Esophagus mucosa (tissue), 1 donor: ENCODE measurements at places on chromosomes 3 and 15. TPM values are rescaled to one million over a fixed set of nuclear protein-coding genes. Genes with fewer than 3 reads are reported as not detected.

DNA sequence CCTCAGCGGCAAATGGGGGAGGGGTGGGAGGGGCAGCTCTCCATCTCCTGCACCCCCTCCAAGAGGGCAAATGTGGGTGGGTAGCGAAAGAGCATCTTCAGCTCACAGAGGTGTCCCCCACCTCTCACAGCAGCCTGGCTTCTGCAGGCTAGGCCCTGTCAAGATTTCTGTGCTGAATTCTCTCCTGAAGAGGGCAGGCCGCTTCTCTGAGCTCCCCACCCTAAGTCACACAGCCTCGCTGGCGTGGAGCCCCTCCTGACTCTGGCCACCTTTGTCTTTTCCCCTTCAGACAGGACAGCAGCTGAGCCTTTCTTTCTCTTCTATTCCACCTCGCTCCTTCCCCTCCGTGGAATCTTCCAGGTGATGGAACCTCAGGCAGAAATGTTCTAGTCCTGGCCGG, 26.3 kb upstream of the ADAMTS7 start:
- ATAC-seq, result no peak

DNA sequence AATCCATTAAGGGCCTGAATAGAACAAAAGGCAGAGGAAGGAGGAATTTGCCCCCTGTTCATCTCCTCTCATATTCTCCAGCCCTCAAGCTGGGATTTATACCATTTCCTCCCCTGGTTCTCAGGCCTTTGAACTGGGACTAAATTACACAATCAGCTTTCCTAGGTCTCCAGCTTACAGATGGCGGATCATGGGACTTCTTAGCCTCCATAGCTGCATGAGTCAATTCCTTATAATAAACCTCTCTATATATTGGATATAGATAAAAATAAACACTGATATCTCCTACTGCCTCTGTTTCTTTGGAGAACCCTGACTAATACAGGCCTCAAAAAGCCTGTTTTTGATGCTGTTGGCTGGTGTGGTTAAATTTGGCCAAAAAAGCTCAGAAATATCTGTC, 84.5 kb upstream of the TMEM108 start:
- no peak for ATAC-seq

GRCh38 chr3:196115678-196116083, 33.8 kb upstream of the TFRC start:
- ATAC-seq, result no peak

GRCh38 chr15:89556413-89557262, 18.6 kb upstream of the TICRR start:
- ATAC-seq, result peak; percentile 79

DNA sequence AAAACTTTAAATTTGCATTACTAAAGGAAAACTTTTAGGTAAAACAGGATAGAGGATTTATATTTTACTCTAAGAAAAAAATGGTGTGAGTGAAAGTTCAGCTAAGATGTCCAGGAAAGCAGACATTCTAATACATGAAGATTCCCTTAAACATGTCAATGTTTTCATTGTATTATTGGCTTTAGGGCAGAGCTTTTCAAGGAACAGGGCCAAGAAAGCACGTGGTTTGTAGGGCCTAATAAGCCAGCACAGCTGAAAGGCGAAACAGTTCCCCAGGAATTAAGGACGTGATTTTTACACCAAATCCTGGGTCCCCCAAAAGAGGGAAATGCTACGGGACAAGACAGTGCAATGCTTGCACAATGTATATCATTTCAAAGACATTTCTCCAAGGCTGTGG, 48.6 kb upstream of the MKRN3 start:
- ATAC-seq, result no peak

GRCh38 chr3:107461721-107462120, 61.0 kb upstream of the BBX start:
- ATAC-seq, result no peak

- ATAC-seq, result no peak
These were observed 50.2 kb downstream of the ATP11B start for GRCh38 chr3:182843478-182843877.

GRCh38 chr3:158936530-158937113, 134.8 kb downstream of the MFSD1 start:
- ATAC-seq, result no peak

DNA sequence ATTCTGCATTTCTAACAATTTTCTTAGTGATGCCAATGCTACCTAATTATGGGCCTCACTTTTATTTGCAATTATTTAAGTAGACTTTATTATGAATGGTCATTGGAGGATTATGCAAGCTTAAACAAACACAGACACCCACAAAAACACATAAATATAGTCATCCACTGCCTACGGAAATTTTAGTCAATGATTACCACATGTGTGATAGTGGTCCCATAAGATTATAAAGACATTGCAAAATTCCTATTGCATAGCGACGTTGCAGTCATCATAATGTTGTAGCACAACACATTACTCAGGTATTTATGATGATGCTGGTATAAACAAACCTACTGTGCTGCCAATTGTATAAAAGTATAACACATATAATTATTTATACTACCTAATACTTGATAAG, 247.8 kb upstream of the ALCAM start:
- ATAC-seq, result no peak

- ATAC-seq, result no peak
These were observed 16.1 kb upstream of the ATP8B4 start for GRCh38 chr15:50135031-50135551.

DNA sequence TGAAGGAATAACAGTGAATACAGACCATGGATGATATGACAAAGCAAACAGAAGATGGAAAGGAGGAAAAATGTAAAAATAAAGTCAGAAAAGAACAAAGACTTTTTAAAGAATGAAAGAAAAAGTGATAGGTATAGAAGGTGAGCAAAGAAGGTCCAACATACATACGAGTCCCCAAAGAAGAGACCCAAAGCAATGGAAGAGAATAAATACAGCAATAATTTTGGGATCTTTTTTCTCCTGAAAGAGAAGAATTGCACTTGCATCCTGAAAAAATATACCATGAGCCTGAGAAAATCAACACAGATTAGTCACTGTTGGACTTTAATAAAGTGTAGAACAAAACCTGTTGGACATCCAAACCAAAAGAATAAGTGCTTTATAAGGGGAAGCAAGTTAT, 85.3 kb upstream of the SLC6A1 start:
- ATAC-seq, result no peak

- ATAC-seq, result no peak
These were observed 31.7 kb upstream of the SYNM start for GRCh38 chr15:99073008-99073717.

DNA sequence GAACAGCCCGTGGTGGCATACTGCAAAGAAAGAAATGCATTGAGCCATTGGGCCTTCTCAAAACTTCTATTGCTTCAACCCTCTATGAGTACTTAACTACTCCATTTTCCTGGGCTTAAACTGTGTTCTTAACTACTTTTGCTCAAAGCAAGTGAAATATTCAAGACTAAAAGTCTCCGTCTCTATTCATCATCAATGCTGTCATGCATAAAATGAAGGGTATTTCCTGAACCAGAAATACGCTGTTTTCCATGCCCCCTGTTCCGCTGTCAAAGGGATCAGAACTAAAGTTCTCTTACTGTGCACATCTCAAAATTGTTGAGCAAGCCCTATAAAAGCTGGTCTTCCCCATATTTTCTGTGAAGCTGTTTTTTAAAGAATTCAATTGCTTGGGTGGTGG, 20.3 kb downstream of the SIAH2 start:
- ATAC-seq, result no peak

- ATAC-seq, result no peak
These were observed 218.2 kb downstream of the BCHE start for GRCh38 chr3:165619069-165619468.

- peak; percentile 63 for ATAC-seq
These were observed 97.3 kb downstream of the SLCO3A1 start for GRCh38 chr15:91950631-91951329.

DNA sequence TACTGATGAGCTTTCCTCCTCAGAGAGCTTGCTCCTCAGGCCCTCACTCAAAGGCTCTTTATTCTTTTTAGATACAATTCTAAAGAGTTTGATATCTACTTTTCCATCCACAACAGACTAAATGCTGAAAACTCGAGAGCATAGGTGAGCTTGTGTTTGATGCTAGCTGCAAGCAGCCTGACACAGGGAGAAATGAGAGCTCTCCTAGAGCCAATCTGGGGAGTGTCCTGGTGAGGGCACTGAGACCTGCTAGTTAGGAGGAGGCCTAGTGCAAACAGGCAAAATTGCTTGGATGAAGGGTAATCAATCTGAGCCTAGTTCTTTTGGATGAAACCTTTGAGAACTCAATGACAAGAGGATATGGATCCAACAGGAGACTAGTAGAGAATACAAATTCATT, 300.8 kb downstream of the ZBTB20 start:
- no peak for ATAC-seq

DNA sequence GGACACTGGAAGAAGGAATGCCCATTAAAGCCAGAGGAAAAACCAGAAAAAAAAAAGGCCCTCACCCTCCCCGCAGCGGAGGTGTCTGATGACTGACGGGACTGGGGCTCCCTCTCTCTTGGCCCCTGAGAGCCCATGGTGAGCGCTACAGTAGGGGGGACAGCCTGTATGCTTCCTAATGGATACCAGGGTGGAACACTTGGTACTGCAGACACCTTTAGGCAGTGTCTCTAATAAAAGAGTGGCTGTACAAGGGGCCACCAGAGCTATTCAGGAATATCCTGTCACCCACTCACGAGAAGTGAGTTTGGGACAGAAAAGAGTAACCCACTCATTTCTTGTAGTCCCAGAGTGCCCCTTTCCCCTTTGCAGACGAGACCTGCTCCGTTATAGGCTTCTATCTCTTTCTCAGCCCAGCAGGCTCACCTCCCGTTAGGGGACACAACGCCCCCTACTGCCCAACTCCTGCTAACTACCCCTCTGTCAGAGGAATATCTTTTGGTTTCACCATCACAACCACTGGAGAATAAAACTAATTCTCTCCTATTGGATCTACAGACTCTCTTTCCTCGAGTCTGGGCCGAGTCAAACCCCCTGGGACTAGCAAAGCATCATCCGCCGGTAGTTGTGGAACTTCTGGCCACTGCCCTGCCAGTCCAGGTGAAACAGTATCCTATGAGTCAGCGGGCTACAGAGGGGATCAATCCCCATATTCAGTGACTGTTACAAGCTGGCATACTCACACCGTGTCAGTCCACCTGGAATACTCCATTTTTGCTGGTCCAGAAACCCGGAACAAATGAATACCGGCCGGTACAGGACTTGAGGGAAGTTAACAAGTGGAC, 40.8 kb downstream of the ZBTB11 start:
- peak; percentile 77 for ATAC-seq

- ATAC-seq, result no peak
These were observed 552.4 kb upstream of the CCDC54 start for GRCh38 chr3:106824856-106825255.

DNA sequence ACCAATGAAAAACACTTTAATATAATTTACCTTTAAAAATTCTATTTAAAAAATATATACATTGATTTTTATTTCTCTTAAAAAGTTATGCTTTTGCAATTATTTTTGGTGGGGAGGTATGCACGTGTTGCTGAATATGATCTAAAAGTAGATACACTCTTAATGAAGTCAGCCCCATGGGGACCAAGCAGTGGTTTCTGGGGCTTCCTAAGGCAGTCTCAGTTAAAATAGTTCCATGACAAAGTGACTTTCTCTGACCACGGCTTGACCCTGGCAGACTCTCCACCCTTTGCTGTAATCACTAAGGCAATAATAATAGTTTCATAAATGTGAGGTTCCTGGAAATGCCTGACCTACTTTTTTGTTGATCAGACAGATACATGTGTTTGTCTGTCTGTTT, 50.4 kb downstream of the CCR4 start:
- ATAC-seq, result no peak

- ATAC-seq, result no peak
These were observed 60.5 kb upstream of the ULK4 start for GRCh38 chr3:42022355-42022754.

DNA sequence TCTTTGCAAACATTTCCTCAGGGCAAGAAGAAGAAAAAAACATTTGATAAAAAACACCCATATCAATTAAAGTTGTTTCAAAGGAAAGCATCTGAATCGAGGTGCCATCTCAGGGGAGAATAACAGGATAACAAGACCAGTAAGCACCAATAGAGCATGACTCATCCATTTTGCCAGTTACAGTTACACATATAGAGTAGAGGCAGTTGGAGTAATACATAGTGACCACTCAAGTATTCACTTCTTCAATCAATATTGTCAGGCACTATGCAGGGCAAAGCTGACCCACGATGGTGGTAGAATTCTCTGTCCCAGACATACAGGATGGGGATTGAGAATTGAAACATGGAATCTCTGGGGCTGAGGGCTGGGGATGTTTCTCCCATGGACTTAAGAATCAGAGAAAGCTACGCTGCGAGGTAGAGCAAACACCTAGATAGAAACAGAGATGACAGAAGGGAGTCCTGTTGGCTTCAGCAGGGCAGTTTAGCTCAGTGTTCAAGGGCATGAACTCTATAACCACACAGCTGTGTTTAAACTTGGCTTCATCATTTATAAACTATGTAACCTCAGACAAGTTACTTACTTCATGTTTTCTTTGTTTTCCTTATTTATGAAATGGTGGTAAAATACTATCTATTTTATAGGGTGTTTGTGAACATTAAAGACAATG, 186.4 kb upstream of the NANOGP8 start:
- no peak for ATAC-seq

GRCh38 chr3:167675848-167676247, 22.1 kb upstream of the WDR49 start:
- no peak for ATAC-seq

- ATAC-seq, result no peak
These were observed 32.2 kb upstream of the ACP3 start for GRCh38 chr3:132284781-132285619.

DNA sequence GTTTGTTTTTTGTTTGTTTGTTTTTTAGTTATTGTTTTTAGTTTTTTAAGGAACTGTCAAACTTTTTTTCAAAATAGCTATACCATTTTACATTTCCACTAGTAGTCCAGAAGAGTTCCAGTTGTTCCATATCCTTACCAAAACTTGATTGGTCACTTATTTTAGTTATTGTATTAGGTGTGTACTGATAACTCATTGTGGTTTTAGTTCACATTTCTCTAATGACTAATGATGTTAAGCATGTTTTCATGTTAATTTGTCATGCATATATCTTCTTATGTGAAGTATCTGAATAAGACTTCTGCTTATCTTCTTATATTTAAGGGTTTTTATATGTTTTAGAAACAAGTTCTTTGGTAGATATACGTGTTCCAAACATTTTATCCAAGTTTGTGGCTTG, 89.5 kb downstream of the CD200R1L start:
- peak; percentile 45 for ATAC-seq

- no peak for ATAC-seq
These were observed 25.8 kb upstream of the RSL24D1 start for GRCh38 chr15:55222588-55222987.

- ATAC-seq, result no peak
These were observed 130.5 kb upstream of the LMCD1 start for GRCh38 chr3:8371085-8371551.

- no peak for ATAC-seq
These were observed 197.5 kb upstream of the BCL6 start for GRCh38 chr3:187942658-187943241.

The KY gene
- total RNA-seq, result not detected

The SLC15A2 gene
- total RNA-seq, result 3.8 TPM

The NFKBIZ gene
- 56.3 TPM for total RNA-seq

The SYNPR gene
- not detected for total RNA-seq

The GPR27 gene
- total RNA-seq, result 4.3 TPM

The FAM162A gene
- 106 TPM for total RNA-seq

The PDCD7 gene
- total RNA-seq, result 18.6 TPM

The CACNA2D3 gene
- total RNA-seq, result 7.0 TPM

The AHSG gene
- total RNA-seq, result not detected

The SOX2 gene
- total RNA-seq, result 16.0 TPM

The SMCO1 gene
- not detected for total RNA-seq

The KCNMB3 gene
- total RNA-seq, result 0.68 TPM

The ATP8B4 gene
- total RNA-seq, result 0.56 TPM

The GALNT15 gene
- total RNA-seq, result 1.8 TPM

The TNNC1 gene
- total RNA-seq, result 0.88 TPM

The KLF15 gene
- total RNA-seq, result 0.60 TPM

The FETUB gene
- not detected for total RNA-seq
